ENCODE measurements at places on chromosomes 2 and 18.

DNA sequence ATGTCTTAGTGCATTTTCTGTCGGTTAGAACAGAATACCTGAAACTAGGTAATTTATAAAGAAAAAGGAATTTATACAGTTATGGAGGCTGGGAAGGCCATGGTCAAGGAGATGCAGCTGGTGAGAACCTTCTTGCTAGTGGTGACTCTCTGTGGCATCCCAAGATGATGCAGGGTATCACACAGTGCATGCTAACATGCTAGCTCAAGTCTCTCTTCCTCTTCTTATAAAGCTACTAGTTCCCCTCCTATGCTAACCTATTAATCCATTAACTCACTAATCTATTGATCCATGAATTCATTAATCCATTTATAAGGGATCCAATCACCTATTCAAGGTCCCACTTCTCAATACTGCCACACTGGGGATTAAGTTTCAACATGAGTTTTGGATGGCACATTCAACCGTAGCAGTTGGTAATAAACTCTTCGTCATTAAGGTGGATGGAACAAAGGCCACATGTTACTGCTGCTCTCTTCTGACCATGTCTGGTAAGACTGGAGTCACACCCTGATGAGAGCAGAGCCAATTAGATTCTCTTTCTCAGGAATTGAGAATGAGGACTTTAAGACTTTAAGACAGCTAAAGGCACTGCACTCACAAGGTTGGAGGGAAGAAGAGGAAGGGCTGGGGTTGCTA lies 211.6 kb upstream of the SMAD7 start:
- no peak for DNase-seq

DNA sequence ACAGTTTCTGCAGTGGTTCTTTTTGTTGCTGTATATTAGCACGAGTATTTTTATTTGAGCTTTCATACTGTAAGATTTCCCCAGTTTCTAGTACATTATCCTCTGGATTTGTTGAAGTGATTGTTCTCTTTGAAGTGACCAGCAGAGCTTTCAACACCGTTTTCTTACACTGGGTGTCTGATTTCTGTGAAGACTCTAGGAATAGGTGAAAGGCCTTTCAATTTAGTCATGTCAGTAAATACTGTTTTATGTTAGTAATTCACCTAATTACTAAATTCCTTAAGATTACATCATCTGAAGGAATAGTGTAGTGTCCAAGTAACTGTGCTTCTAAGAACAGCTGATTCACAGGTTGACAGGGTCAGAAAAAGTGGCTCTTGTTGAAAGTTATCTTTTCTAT lies 2.3 kb downstream of the PPM1B start:
- peak; percentile 35 for DNase-seq

DNA sequence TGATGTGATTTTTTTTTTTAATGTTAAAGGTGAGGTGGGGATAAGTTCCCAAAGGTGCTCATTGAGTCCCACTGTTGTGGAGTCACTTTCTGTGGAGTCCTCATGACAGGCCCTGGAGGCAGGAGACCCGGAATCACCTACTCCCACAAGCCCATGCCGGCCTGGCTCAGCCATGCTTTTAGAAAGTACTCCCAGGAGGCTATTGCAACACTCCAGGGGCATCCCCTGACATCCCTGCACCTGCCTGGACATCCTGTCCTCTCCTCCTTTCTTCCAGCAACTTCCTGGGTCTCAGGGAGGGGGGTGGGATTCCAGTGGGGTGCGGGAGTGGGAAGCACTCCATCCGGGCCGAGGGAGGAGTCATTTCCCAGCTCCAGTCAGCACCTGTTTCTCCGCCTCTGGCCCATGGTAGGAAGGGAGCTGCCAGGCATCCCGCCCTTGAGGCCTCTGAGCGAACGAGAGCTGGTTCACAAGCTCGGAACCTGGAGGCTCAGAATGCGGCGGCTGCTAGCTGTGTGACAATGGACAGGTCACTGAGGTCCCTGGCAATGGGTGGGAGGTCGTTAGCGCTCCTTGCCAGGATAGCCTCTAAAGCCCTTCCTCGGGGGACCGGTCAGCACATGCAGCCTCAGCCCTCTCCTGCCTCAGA lies 163.9 kb upstream of the ID2 start:
- no peak for DNase-seq

DNA sequence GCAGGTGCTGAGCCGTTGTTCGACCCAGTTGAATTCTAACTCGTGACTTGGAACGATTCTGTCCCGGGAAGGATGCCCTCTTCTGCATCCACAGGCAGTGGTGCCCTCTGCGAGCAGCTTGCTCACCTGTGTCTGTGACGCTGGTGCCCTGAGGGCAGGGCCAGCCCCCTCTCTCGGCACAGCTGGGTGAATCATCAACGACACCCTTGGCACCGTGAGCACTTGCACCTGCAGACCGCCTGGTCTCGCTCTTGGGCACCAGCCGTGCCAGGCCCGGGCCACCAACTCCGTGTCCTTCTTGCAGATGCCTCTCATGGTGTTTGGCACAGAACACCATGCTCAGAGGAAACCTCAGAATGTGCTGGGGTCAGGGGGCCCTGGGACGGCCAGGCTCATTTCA lies 75.0 kb downstream of the SLC66A2 start:
- DNase-seq, result no peak

DNA sequence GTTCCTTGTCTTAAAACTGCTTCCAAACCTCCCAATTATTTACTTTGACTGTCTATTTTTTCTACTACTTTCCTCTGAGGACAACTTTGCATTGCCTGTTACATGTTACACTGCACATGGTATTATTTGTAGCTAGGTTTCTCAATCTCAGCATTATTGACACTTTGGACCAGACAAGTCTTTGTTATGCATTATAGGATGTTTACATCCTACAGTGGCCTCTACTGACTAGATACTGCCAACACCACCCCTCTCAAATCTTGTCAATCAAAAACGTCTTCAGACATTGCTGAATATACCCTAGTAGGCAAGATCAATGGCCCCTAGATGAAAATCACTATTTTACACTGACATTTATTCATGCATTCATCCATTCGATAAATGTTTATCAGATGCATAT lies 129.6 kb upstream of the DNAJC10 start:
- no peak for DNase-seq

DNA sequence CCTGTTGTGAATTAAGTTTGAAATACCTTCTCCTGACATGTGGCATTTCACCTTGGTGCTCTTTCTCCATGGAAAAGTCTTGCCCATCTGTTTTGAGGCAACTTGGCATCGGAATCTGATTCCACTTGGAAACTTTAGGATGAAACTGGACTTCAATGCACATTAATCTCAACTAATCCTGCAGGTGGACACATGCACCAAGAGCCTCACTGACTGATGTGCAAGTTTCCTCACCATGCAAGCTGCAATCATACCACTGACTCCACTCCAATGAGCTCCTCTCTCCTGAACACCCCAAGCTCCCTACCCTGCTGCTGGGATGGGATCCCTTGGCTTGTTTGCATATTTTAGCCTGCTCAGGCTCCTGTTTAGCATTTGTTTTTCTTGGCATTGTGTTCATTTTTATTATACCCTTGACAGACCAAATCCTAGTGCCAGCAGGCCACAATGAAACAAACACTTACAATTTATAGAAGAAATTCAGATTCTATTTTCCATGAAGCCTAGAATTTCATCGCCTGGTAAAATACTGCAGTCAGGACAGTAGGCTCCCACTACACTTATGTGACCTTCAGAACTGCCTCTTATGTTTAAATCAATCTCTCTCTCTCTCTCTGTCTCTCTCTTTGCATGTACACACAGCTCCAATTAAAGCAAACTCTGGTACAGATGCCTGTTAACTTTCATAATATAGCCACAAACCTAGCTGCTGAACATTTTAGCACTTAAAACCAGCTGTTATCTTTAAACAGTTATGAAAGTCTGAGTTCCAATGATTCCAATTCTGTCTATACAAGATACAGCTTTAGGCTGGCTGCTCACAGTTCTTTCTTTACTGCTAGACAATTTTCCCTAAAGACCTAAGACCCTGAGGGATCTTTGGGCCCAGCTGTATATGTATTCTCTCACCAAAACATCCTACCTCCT lies 141.5 kb downstream of the OSR1 start:
- DNase-seq, result no peak

GRCh38 chr2:43538034-43538670 lies 57.7 kb downstream of the THADA start:
- no peak for DNase-seq

GRCh38 chr2:54330162-54330925 lies 74.3 kb upstream of the TSPYL6 start:
- peak; percentile 86 for DNase-seq

DNA sequence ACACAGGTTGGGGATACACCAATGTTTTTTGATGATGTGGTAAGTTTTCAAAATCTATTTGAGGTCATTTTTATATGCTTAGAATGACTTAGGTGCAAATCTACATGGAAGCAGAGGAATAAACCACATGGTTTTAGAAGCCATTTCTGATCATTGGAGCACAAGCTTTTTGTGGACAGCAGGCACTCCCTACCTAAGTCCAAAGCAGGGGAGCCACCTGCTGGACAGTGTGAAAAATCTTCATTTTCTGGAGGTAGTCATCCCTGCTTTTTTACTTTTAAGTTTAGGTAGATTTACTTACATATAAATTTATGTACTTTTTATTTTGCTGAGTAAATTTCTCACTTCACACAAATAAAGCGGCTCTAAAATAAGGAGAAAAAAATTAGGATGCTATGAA lies 323.2 kb downstream of the PLCL1 start:
- DNase-seq, result peak; percentile 29

GRCh38 chr2:218710687-218711549 lies at the start of gene TTLL4:
Gene TTLL4 (plus strand): TSS chr2:218710835. CDS start chr2:218737677, 26,842 bp downstream.
- DNase-seq, result peak; percentile 78

GRCh38 chr2:203934041-203934492 lies 2.5 kb upstream of the ICOS start:
- DNase-seq, result no peak

GRCh38 chr2:163401481-163401880 lies 334.3 kb downstream of the FIGN start:
- no peak for DNase-seq

GRCh38 chr18:10564975-10565773 lies 39.3 kb downstream of the NAPG start:
- no peak for DNase-seq

- no peak for DNase-seq
Observed at GRCh38 chr2:212752730-212753351, 214.2 kb upstream of the ERBB4 start.

GRCh38 chr2:200470230-200470629 lies 39.6 kb downstream of the KCTD18 start:
- DNase-seq, result no peak

DNA sequence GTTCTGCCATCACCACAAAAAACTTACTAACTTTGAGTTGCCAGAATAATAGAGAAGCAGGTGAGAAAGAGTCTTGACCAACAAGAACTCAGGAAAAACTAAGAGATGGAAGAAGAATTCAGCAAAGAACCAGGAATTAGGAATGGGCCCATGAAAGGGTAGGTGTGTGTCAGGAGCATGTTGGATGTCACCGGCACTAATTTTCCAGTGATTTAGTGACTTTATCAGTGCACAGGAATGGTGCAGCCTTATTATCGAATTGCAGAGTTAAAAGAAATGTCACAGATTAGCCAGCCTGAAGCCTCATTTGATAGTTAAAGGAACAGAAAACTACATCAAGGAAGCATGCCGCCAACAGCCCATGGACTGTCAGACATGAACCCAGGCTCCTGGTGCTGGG lies 9.0 kb upstream of the BOD1L2 start:
- no peak for DNase-seq

- DNase-seq, result no peak
Observed at GRCh38 chr2:236241181-236242056, 22.8 kb downstream of the ASB18 start.

DNA sequence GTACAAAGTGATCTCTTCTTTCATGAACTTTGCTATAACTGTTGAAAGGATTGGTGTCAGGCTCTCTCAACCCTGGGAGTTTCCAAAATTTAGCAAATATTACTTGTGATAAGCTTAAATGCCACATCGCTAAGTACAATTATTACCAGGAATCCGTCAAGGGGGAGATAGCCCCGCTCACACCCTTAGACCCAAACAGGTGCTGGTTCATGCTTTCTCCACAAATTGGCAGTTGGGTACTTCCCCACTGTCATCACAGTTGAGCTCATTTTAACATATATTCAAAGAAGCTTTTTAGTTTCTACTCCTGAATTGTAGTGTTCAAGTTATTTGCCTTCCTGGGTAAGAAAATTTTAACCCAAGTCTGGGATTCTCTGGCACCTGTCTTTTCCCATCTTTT lies 29.8 kb upstream of the EPB41L5 start:
- DNase-seq, result no peak

GRCh38 chr2:1704631-1705556 lies 39.4 kb downstream of the PXDN start:
- no peak for DNase-seq

GRCh38 chr2:183898641-183899040 lies 699.7 kb upstream of the ZNF804A start:
- no peak for DNase-seq

- no peak for DNase-seq
Observed at GRCh38 chr18:34817636-34818035, 107.5 kb downstream of the DTNA start.

- no peak for DNase-seq
Observed at GRCh38 chr2:12930391-12930790, 213.7 kb downstream of the TRIB2 start.

- no peak for DNase-seq
Observed at GRCh38 chr2:155965415-155966063, 367.0 kb downstream of the NR4A2 start.

- no peak for DNase-seq
Observed at GRCh38 chr2:99816908-99817307, 325.5 kb downstream of the AFF3 start.

DNA sequence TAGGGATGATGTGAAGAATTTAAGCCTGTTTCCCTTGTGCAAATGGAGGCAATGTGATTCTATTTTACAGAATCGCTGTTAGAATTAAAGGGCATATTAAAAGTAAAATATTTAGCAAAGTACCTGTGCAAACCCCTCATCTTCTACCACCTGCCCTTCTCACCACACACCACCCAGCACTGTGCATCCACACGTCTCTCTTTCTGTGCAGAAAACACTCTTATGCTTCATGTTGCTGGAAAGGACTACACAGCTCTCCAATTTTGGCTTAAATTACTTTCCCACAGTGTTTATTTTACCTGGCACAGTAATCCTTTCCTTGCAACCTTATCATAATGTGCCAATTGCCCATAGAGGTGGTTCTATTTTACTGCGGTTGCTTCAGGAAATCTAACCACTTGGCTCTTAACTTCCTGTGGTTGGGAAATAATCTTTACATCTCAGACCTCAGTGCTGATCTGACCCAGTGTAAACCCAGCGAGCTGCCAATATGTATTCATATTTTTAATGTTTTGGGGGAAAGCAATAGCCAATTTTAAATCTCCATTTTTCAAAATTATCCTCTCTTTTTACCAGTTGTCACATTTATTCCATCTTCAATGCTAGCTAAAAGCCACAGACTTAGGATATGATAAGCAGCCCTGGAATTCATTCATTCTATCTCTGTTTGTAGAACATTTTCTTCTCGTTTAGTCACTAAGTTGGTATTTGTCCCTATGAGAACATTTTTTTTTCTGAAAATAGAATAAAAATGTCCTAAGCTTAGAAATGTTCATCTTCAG lies 250.9 kb downstream of the DSEL start:
- no peak for DNase-seq

DNA sequence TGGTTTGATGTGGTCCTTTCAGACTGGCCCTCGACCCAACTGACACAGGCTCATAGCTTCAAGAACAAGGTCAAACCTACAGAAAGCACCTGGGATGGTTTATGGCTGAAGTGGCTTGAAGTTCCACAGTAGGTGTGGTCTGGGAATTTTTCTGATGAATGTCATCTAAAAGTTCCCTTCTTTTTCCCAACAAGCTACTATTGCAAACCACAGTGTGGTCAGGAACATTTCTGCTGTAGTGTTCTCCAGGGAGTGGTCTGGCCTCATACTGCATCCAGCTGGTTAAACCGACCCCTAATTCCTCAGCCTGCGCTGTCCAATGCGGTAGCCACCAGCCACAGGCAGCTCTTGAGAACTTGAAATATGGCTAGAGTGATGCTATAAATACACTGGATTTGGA lies 92.7 kb downstream of the FAM124B start:
- no peak for DNase-seq
